ENCODE measurements at places on chromosomes 3 and 15.

- no peak for DNase-seq
Measured at GRCh38 chr15:65583701-65584100, 27.2 kb downstream of the INTS14 start.

GRCh38 chr3:12777171-12777570 is 18.1 kb upstream of the TMEM40 start:
- no peak for DNase-seq

GRCh38 chr3:17411157-17411877 is 331.1 kb downstream of the TBC1D5 start:
- no peak for DNase-seq

- no peak for DNase-seq
Measured at GRCh38 chr3:197426121-197426566, 127.7 kb upstream of the DLG1 start.

GRCh38 chr3:122406198-122406597 is 9.7 kb downstream of the WDR5B start:
- no peak for DNase-seq

DNA sequence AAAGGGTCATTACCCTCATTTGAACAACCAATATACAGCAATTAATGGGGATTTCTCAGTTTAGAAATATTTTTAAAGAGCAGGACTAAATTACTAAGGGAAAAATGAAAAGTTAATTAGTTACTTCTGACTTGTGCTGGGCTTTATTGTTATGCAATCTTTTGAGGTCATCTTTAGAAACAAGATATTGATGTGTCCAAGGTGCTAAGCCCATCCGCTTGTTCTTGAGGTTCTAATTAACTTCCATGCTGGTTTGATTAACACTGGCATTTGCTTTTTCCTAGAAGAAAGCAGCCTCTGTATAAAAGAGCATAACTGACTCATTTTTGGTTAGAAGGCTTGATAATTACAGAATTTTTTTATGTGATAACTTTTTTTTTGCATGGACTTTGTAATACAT is 256.5 kb upstream of the AGTR1 start:
- DNase-seq: no peak

- DNase-seq: no peak
Measured at GRCh38 chr3:194184265-194184751, 48.4 kb downstream of the HES1 start.

DNA sequence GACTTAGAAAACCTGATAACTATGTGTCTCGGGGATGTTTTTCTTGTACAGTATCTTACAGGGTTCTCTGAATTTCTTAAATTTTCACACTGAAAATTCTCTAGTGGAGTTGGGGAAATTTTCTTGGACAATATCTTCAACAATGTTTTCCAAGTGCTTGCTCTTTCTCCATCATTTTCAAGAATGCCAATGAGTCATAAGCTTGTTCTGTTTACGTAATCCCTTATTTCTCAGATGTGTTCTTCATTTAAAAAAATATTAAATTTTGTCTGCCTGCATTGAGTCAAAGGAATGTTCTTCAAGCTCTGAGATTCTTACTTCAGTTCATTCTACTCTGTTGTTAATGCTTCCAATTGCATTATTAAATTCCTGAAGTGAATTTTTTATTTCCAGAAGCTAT is 21.9 kb upstream of the PLSCR2 start:
- DNase-seq: no peak

GRCh38 chr15:74368121-74368520 is 675 bp upstream of the CYP11A1 start:
- DNase-seq: no peak

DNA sequence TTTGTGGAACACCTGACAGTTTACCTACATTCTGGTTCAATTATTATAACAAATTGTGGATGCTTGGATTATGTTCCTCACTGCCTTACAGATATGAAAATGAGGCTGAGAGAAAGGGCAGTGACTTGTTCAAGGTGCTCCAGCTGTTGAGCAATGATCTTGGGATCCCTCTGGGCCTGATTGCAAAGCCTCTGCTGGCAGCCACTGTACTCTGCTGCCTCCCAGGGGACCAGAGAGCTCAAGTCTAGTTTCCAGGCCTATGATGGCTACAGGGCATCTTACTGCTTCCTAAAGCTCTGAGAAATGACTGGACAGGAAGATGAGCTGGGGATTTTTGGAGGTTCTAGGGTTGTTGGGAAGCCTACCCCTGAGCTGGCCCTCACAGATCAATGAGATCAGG is 2.3 kb upstream of the SHC4 start:
- DNase-seq: no peak

DNA sequence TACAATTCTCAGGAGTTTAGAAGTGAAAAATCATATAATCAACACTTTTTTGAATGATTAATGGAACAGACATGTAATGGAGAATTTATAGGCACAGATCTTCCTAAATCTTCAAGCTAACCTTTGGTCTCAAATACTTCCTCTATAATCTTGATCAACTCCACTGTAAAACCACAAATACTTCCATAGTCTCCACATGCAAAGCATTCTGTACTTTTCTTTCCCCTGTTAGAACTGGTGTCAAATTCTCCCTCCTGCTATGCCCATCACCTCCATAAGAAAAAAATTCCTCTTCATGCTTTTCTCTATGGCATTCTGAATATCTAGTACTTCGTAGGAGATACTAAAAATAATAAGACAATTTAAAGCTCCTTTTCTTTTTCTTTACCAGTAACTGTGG is 214.3 kb downstream of the ADAMTS9 start:
- DNase-seq: no peak

- no peak for DNase-seq
Measured at GRCh38 chr3:32868719-32869512, 51.1 kb downstream of the TRIM71 start.

DNA sequence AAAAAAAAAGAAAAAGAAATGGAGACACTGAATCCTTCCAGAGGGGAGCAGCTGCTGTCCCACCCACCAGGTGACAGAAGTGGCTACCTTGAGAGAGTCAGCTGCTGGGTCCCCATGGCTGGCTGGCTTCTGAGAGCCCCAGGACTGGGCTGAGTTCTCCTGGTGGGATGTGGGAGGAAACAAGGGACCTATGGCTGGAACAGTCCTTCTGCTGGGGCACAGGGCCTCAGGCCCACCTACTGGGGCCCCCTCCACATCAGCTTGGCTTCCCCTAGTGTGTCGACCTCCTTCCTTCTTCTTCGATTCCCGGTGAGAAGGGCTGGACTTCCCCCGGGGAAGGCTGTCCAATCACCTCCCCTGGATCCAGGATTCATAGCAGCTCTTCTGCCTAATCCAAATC is 32.3 kb downstream of the PRR20G start:
- DNase-seq: no peak

GRCh38 chr3:132350814-132351213 is 33.6 kb downstream of the ACP3 start:
- DNase-seq: no peak

DNA sequence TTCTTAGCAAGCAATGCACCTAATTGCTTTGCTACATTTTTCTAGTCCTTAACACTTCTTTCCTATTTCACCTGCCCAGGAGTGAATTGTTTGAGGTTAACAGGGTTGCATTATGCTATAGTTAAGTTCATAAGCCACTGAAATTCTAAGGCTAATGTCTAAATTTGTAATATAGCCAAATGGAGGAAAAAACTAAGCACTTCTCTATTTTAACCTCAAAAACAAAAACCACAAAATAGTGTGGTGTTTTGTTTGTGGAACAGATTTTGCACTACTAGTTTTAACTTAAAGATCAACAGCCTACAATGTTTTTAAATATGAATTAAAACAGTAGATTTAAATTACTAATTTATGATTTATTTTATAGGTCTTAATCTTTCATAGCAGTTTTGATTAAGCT is 5.5 kb downstream of the ATOSA start:
- no peak for DNase-seq

- DNase-seq: no peak
Measured at GRCh38 chr3:9147896-9148266, 101.6 kb downstream of the SRGAP3 start.
